ENCODE measurements at places on chromosomes 2 and 18.

GRCh38 chr2:108640731-108641130, 78.6 kb upstream of the RANBP2 start:
- no peak for DNase-seq

GRCh38 chr18:42064109-42064508, 109.1 kb downstream of the PIK3C3 start:
- no peak for DNase-seq

DNA sequence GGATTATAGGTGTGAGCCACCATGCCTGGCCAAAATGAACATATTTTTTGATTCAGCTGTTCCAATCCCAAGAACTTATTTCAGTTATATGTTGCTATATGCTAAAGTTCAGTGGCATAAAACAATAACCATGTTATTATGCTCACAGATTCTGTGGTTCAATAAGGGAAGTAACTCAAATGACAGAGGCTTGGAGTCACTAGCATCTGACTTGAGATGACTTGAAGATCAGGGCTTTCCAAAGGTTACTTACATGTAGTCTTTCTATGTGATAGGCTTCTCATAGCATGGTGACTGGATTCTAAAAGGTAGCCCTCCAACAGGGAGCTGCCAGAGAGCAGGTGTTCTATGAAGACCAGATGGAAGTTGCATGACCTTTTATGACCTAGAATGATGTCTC, 17.2 kb downstream of the CLK1 start:
- no peak for DNase-seq

- no peak for DNase-seq
Observed at GRCh38 chr2:110904116-110904778, 171.9 kb downstream of the ACOXL start.

DNA sequence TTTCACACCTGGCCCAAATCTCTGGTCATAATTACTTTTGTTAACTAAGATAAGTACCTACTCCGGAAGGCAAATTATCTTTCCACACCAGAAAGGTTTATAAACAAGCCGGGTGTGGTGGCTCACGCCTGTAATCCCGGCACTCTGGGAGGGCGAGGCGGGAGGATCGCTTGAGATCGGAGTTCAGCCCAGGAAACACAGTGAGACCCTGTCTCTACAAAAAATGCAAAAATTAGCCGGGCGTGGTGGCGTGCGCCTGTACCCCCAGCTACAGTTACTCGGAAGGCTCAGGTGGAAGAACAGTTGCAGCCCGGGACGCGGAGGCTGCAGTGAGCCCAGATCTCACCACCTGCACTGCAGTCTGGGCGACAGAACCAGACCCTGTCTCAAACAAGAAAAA, 2.1 kb downstream of the PUM2 start:
- no peak for DNase-seq

GRCh38 chr2:74597410-74597809, 42.9 kb downstream of the DOK1 start:
- no peak for DNase-seq

DNA sequence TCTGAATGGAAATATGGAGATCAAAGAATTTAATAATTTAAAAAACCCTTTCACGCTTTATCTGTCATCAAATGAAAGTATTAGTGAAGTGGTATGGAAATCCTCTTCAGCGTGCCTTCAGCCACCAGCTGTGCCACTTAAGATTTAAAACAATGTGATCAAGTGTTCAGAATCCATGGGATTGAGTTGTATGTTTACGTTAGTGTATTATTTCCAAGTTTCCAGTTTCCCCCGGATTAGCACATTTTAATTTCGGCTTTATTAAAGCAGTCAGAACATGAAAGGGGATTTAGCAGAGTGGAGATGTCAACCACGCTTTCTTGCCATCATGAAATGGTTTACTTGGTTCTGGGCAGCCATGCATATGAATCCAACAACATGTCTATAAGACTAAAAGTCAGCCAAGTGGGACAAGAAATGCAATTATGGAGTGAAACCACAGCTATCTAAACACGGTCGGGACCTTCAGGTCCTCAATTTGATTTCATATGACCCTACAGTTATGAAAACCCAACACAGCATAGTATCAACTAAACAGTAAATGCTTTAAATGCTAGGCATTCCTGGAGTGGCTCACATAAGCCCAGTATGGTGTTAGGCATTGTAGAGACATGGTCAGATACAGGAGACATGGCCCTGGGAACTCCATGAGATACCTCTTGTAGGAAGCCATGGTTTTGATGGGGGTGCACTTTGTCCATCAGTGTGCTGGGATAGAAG, 224.9 kb upstream of the EPAS1 start:
- no peak for DNase-seq

DNA sequence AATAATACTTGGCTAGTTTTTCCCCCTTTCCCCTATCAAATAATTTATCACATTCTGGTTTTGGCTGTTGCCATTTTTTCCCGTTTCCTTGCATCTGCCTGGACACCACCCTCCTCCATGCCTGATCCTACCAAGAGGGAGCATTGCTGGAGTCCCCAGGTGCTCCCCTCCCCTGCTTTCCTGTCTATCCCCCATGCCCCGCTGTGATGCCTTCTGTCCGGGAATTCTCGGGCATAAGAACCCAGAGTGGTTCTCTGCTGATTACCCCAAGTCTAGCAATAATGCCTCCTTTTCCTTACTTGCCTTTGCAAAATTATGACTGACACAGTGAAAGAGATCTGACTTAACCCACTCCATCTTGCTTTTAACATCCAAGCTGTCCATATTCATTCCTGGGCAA, 248.0 kb upstream of the PXDN start:
- no peak for DNase-seq

DNA sequence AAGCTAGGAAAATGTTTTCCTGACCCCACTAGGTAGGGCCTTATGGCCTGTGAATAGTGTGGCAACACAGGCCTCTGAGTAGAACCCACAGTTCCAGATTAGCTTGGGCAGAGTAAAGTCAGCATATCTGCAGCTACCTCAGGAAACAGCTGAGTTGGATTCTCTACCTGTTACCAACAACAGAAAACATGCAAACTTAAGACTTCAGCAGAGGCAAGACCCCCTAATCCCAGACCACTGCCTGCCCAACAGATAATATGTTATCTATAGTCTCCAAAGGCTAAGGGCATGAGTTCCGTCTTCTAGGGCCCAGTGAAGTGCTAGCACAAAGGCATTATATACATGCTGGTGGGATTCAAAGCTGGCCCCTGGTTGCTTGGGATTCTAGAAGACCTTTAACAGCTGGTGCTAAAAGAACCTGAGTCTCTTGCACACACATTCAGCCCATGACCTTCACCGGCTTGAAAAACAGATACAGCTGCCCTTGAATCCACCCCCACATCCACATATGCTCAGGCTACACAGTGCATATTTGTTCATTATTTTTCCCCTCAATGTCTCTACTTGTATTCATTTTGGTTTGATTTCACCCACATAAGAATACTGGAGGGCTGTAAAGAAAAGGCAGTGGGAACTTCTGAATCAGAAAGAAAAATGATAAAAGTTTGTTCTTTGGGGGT, 13.5 kb upstream of the UBXN4 start:
- DNase-seq = no peak

DNA sequence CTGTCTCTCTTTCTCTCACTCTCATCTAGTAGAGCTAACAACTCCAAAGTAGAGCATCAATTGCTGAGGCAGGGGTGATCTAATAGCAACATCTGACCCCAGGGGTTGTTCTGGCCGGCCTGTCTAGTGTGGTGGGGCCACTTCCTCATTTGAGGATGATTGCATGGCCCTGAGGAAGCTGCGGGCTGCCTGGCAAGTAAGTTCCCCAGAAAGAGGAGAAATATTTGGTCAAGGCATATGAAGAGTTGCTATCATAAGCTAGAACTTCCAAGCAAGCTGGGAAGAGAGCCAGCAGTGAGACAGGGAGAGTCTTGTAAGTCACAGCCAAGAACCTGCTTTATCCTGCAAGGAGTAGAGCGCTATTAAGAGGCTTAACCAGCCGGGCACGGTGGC, 50.8 kb upstream of the TMEM87B start:
- no peak for DNase-seq

- no peak for DNase-seq
Observed at GRCh38 chr18:39959839-39960238, 1995.2 kb upstream of the PIK3C3 start.

Data from mesothelial cell of epicardium (in vitro differentiated cells).